ENCODE measurements at places on chromosomes 12 and 14.

DNA sequence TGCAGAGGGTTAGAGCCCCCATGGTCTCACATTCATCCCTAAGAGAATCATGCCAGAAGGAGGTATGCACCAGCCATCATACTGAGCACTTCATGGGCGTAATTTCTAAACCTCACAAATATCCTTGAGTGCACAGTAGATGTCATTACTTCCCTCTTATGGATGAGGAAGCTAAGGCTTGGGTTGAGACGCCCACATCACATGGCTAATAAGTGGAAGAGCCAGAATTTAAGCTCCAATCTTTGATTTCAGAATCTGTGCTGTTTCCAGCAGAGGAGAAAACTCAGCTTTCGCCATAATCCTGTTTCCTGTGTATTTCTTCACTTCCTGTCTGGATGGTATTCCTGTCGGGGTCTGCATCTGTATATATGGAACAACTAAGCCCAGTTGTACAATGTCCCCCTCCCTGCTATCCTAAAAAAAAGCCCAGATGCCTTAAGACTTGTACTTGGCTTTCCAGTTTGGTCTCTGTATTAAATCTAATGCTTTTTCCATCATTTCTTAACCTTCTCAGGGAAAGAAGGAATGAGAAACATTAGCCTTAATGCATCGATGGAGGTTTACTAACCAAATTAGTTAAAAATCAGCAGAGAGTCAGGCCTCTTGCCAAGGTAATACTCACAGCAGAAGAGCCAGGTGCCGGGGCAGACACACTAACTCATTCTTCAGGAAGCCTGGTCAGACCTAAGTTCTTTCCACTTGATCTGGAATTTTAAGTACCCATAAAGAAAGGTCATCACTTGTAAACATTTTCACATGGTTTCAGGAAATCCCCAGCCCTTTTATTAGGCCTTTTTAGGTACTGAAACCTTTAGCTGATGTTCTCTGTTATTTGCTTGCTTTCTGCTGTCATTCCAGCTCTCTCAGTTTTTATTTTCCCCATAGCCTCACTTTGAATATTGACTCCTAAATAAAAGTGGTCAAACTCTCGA is 5.3 kb downstream of the ISCU start:
- DNase-seq: no peak

GRCh38 chr12:54935235-54935951 is 49.2 kb downstream of the TESPA1 start:
- peak; percentile 2 for DNase-seq

DNA sequence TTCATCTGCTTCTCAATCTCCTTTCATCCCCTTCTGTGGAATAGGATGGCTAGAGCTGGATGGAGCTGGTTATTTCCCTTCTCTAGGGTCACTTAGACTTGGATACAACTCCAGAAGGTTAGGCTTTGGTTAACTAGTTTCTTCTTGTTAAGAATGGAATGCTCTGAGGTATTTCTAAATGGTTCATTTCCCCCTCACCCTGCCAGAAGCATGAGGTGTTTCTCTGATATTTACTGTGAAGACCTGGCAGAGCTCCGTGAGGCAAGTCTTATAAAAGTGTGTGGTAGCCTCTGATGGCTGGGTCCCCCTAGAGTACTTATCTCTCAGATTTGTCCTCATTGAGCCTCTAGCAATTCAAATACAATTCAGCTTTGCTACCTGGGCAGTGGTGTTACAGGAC is 207.9 kb downstream of the SLC16A7 start:
- DNase-seq: no peak

- no peak for DNase-seq
Observed at GRCh38 chr14:102079700-102079979, 7.2 kb downstream of the HSP90AA1 start.

DNA sequence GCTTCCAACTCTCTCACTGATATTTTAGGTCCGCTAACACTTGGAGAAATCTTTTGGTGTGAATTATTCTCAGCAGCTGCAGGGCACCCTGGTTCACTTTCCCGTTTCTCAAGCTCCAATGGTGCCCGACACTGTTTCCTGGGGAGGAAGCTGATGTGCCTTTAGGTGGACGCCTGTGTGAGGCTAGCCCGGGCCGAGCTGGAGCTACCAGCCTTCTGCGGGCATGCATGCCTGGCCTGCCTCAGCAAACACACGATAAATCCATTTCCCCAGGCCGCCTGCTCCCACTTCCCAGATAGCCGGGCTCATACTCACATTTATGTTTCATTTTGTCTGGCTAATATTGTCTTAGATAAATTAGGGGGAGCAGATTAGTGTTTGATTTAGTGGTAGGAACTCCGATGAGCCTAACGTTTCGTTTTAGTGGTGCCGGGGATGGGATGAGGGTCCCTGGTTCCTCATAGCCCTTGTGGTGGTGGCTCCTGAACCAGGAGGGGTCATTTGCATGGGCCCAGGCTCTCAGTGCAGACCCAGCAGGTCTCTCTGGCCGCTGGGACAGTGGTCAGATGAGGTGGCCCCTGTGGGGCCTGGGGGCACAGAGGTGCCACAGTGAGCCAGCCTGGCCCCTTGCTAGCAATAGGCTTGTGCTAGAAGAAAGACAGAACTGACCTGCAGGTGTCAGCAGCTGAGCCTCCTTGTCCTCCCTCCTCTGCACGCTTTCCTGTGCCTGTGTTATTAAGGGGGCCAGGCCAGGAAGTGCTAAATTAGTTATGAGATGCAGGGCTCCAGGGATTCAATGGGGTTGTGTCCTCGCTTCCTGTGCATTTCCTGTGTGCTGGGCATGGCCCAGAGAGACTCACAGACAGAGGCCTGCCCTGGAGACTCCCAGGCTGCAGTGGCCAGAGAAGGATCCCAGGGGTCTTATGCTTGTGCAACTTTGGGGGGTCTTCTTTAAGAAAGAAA is 88.3 kb downstream of the KIF26A start:
- DNase-seq: no peak

DNA sequence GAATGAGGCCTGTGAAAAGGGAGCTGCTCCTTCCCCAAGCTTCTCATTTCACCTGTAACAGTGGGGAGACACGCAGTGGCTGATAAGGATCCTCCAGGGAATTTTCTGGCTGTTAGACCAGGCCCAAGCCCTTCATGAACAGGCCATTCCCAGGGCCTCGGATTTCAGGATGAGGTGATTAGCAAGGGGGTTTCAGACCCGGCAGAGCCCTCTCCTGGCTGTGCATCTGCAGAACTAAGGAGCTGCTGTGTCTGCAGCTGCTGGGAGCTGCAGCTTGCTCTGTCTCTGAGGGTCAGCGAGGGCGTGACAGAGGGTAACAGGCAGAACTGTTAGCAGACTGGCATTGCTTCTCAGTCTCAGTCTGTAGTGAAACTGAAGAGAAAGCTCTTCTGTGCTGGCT is 110.4 kb downstream of the KCNA5 start:
- DNase-seq: no peak

GRCh38 chr14:35992816-35993683 is 166.9 kb downstream of the BRMS1L start:
- DNase-seq: no peak

- no peak for DNase-seq
Observed at GRCh38 chr12:109461049-109461845, 15.9 kb downstream of the KCTD10 start.
